ENCODE measurements at places on chromosomes 4 and X. TPM values are rescaled to one million over a fixed set of nuclear protein-coding genes. Genes with fewer than 3 reads are reported as not detected.

DNA sequence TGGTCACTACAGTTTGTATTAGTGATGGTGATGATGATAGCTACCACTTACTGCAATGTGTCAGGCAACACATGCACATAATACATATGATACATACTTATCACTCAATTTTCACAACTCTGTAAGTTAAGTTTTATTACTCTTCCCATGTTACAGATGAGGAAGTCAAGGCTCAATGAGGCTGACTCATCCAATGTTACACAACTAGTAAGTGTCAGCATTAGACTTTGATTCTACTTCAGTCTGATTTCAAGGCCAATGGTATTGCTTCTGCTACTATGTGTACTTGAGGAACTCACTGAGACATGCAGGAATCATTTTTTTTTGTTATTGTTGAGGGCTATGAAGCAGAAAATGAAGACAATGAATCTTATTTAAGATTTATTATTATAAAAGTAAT is 96.4 kb upstream of the TRPC5OS start:
- H3K27ac ChIP-seq, result no peak overlapping the region
- H3K36me3 ChIP-seq, result no peaks in the 10 kb centered on the region
- DNase-seq, result no peak
- no peaks in the 10 kb centered on the region for H3K4me1 ChIP-seq
- no peaks in the 10 kb centered on the region for H3K27me3 ChIP-seq

GRCh38 chr4:172813359-172813923 is 355.2 kb upstream of the GALNT7 start:
- DNase-seq, result no peak
- H3K4me1 ChIP-seq, result no peaks in the 10 kb centered on the region
- H3K27ac ChIP-seq, result no peak overlapping the region
- H3K4me3 ChIP-seq, result no peak overlapping the region
- no peaks in the 10 kb centered on the region for H3K27me3 ChIP-seq
- no peaks in the 10 kb centered on the region for H3K36me3 ChIP-seq

DNA sequence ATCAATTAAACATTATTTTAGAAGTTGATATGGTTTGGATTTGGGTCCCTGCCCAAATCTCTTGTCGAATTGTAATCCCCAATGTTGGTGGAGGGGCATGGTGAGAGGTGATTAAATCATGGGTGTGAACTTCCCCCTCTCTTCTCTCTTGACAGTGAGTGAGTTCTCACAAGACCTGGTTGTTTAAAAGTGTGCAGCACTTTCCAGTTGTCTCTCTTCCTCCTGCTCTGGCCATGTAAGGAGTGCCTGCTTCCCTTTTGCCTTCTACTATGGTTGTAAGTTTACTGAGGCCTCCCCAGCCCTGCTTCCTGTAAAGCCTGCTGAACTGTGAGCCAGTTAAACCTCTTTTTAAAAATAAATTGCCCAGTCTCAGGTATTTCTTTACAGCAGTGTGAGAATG is 141.4 kb downstream of the GALNTL6 start:
- no peak for DNase-seq
- H3K27me3 ChIP-seq, result no peaks in the 10 kb centered on the region
- no peaks in the 10 kb centered on the region for H3K36me3 ChIP-seq
- H3K27ac ChIP-seq, result no peak overlapping the region

The BMP3 gene
- total RNA-seq, result 30.5 TPM

Data from sigmoid colon (tissue), 7 donors.